Hematopoietic multipotent progenitor cell (in vitro differentiated cells): ENCODE measurements at places on chromosomes 7 and 10.

DNA sequence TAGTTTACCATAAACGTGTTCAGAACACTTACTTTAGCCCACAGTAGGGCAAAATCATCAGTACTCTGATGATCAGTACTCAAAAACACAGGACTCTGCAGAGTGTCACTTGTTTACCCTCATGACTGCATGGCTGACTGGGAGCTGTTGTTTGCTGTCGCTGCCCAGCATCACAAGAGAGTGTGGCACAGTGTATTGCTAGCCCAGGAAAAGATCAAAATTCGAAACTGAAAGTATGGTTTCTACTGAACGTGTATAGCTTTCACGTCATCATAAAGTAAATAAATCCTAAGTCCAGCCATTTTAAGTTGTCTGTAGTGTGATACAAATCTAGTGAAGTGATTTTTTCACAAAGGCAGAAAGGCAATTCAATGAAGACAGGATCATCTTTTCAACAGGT, 184.6 kb downstream of the RAMP3 start:
- no peak for DNase-seq

DNA sequence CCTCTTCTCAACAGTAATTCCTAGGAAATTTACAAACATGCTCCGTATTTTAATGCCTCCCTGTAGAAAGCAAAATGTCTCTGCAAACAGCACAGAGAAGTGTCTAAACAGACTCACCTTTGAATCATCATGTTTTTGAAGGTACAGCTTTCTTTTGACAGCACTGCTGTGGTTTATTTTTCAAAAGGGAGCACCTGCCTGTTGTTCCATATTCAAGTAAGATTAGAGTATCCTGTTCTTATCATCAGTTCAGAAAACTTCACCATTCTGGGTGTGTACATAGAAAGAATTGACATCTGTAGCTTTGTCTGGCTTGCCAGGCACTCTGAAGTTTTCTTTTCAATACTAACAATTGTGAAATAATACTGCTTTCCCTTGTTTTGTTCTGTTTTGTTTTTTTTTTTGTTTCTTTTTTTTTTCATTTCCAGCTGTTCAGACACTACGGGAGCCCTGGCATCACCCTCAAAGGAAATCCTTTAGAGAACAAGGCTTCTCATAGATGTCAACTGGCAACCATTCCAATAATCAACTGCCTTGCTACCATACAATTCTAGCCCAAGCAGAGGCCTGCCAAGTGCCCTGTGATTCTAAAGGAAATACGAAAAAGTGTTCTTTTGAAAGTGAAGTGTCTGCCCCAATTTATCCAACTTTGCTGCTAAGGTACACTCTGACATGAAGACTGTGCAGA, 275.9 kb downstream of the PRPF18 start:
- DNase-seq, result no peak

GRCh38 chr7:14576578-14576977, 326.0 kb downstream of the DGKB start:
- DNase-seq, result no peak

DNA sequence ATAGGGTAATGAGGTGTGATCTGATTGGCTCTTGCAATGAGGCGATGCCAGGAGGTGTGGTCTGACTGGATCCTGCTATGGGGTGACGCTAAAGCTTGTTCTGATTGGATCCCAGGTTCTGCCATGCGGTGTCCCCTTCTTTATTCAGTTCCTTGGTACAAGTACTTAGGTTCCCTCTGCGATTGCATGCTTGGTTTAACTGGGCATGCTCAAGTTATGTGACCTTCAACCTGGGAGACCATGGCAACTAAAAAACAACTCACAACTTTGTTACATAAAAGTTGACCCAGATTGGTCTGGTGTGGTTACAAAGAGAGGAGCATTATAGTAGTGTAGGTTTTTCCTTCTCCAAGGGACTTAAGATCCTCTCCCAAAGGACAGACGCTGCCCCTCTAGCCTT, 49.5 kb upstream of the DNAJC1 start:
- no peak for DNase-seq

- DNase-seq, result no peak
These were observed 104.3 kb downstream of the AHR start for GRCh38 chr7:17402628-17403278.
